ENCODE measurements at places on chromosomes 5 and 9.
A peak's percentile ranks its signal among the peaks of the same experiment; 100 is the strongest.

DNA sequence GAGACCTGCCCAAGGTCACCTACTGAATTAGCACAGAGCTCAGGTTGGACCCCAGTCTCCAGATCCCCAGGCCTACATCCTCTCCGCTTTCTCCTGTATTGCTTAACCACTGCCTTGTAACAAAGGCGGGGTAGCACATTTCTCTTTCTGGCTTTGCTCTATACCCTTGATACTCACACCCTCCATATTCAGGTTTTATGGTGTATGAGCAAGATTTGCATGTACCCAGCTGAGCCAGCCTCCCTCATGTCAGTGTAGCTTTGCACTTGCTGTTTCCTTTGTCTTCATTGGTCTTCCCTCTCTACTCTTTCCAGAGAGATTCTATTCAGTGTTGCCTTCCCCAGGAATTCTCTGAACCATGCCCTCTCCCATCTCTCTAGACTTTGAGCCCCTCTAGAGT, 19.6 kb upstream of the ZCCHC7 start:
- DNase-seq: no peak

DNA sequence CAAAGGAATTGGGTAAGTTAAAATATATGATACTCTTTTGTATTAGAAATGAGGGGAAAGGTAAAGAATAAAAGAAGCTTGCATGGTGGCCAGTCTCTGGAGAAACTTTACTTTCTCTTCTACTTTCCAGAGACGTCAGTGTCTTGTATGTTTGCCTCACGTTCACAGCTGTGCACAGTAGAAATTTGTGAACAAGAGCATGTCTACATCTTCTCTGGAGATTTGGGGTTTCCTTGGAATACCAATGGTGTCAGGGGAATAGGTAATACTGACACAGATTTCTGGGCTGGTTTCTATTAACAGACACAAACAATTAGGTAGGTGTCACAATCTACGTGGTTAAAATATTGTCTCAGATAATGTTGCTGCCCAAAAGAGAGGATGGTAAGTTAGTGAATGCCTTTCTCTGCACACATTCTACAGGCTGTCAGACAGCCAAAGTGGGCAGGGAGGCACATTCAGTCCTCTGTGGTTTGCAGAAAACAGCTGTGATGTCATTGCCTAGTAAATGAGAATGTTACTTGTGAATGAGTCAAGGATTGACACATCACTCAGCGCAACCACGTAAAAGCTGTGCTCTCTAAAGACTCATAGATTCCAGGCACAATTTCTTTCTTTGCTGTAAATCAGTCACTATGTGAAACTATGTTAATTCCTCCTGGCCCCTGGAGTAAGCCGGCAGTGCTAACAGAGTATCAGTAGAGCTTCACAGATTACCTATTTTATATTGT, 397.1 kb downstream of the MAN2A1 start:
- DNase-seq: no peak

- DNase-seq: no peak
Measured at GRCh38 chr9:10041726-10042229, 571.0 kb downstream of the PTPRD start.

GRCh38 chr9:136138566-136138965, 19.9 kb upstream of the TMEM250 start:
- peak; percentile 45 for DNase-seq

- peak; percentile 71 for DNase-seq
Measured at GRCh38 chr5:157143127-157143971, 684 bp upstream of the MED7 start.

DNA sequence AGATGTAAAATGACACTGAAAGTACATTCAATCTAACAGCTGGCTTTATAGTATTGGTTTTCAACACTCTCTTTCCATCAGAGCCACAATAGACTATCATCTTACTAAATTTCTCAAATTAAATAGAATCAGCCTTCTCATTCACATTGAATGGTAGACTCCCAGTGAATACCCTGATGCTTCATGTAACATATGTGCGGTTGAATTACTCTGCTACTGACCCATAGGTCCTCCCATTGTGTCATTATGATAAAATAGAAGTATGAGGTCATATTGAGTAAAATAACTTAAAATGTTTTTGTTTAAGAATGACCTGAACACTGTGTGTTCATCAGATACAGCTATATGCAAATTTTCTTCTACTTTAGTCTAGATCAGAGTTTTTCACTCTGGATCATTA, 75.9 kb upstream of the ADAMTSL1 start:
- no peak for DNase-seq

DNA sequence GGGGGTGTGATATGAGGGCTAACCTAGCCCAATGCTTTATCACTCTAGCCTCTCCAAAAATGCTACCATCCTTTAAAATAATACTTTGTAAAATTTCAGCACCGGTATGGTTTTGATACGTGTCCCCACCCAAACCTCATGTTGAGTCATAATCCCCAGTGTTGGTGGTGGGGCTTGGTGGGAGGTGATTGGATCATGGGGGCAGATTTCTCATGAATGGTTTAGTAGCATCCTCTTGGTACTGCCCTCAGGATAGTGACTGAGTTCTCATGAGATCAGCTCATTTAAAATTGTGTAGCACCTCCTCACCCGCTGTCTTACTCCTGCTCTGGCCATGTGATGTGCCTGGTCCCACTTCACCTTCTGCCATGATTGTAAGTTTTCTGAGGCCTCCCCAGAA, 35.0 kb upstream of the ANKH start:
- DNase-seq: no peak

GRCh38 chr9:113948891-113949570, 72.9 kb downstream of the ZNF618 start:
- DNase-seq: no peak

DNA sequence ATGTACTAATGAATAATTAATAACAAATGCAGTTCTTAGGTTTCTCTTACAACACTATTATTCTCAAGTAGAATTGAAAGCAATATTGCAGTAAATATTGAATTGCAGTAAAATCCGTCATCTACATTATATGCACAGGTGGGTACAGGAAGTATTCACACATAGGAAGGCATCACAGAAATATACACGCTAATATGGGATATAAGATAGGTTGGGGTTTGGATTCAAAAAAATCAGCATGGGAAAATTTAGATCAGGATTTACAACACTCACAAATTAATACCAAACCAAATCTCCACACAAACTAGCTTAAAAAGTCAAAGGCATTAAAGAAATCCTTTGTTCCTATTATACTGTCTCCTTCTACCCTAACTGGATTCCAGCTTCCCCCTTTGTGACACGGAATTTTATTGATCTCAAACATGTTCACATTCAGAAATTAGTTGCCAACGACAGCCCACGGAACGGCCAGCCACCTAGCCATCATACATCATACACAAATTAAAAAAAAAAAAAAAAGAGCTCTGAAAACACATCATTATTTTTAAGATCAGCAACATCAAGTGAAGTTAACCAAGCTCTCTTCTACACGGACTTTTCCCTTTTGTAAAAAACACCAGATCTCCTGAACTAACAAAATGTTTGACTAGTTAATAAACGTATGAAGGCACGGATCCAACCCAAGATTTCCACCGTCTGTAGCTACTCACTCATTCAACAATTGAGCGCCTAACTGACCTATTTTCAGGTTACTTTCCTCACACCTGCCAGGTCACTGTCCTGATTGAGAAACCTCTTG, 2.2 kb downstream of the NR6A1 start:
- DNase-seq: no peak

GRCh38 chr5:157502143-157502647, 42.2 kb downstream of the NIPAL4 start:
- no peak for DNase-seq

DNA sequence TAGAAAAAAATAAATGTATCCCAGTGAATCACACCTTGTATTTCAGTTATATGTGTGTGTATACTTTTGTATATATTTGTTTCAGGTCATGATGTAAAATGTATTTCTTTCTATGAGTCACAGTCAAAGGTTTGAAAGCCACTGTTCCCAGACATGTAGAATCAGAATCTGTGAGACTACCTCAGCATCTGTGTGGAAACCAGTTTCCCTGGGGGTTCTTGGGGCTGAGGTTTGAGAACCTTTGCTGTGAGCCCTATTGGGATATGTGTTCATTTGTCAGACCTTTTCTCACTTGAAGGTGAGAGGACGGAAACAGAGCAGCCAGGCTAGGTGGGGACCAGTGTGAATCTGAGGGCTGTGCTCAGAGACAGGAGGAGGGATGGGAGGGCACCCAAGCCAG, 78.7 kb upstream of the SAP30L start:
- no peak for DNase-seq

- DNase-seq: no peak
Measured at GRCh38 chr5:137516251-137516797, 17.2 kb upstream of the SPOCK1 start.

DNA sequence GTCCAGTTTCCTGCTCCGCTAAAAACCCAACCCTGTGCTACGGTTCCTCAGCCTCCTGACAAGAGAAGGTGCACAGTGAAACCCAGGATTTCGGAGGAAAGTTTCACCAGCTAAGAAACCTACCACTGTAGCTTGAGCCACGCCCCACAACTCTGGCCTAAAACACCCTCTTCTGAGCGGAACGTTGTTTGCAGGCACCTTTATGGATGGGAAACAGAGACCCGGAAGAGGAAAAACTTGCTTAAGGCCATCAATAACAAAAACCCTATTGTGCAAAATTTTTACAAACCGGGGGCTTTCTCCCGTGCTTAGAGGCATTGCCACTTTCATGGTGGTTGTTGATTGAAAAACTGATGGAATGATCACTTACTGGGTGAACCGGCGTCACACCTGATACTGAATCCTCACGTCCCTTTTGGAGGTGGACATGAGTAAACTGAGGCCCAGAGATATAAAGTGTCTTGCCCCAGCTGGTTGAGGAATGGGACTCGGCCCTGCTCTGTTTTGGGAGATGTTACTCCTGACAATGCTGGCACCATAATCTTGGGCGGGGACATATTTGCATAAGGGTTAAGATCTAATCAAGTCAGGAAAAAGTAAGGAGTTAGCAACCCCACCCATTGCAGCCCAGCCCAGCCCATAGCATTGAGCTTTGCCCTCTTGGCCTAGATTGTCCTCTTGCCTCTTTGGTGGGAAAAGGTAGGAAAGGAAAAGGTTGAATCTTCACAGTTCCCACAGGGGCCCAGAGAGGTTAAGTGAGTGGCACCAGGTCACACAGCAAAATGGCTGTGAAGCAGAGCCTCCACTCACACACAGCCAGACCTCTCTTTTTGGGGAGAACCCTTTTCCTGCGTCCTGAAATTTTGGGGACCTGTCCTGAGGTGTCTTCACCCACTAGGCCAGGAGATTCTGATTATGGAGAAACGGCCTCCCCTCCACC, 23.2 kb upstream of the PTGS1 start:
- no peak for DNase-seq

DNA sequence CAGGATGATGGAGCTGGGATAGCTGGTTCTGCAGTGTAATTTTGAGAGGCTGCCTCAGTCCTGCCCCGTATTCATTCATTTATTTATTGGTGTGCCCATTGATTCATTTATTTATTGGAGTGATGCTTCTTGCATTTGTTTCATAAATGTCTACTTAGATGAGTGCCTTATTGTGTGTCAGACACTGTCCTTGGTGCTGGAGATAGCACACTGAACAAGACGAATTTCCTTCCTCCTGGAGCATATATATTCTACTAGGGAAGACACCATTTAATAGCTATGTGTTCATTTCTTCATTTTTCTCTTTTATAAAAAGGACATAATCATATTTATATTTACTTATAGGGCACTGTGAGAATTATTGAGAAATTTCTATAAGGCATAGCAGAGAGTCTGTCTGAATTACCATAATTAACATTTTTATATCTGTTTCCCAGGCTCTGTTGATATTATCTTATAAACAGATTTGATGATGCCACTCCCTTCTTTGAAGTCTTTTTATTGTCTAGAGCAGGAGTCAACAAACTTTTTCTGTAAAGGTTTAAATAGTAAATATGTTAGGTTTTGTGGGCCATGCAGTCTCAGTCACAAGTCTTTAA, 433.9 kb upstream of the ZNF608 start:
- no peak for DNase-seq

DNA sequence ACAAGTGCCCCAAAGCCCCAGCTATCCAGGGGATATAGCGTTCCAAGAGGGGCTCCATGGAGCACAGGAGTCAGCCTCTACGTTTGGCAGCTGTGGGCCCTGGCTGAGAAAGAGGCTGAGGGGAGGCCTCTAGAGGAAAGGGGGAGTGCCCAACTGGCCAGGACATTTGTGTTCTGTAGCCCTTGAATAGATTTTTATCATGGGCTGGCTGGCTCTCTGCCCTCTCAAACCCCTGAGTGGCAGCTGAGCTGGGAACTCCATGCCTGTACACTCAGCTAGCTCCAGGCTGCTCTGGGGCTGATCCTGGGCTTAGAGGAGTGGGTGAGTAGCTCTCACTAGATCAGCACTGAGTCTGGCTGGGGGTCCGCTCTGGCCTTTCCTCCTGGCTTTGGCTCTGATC, 285.0 kb downstream of the ZSWIM6 start:
- no peak for DNase-seq

DNA sequence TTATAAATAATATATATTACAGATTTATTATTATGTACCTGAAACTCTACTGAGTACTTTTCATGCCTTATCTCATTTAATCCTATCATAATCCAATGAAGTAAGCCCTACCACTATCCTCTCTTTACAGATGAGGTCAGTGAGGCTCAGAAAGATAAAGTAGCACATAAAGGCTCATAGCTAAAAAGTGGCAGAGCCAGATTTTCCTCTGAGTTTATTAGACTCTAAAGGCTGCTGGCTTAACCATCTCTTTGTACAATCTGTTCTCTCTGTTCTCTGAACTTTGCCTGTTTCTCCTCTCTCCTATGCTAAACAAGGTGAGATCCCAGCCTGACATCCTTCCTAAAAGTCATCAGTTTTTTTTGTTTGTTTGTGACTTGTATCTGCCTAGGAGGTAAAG, 311.2 kb downstream of the KCTD16 start:
- no peak for DNase-seq

- no peak for DNase-seq
Measured at GRCh38 chr9:27108981-27109541, at the start of gene TEK. Gene TEK, plus strand, starts transcription at chr9:27109225. Its CDS starts 366 bp downstream, at chr9:27109591.

GRCh38 chr5:16685069-16685468, 68.3 kb upstream of the RETREG1 start:
- DNase-seq: no peak

- DNase-seq: no peak
Measured at GRCh38 chr5:28975508-28975907, 1937.1 kb upstream of the CDH9 start.

DNA sequence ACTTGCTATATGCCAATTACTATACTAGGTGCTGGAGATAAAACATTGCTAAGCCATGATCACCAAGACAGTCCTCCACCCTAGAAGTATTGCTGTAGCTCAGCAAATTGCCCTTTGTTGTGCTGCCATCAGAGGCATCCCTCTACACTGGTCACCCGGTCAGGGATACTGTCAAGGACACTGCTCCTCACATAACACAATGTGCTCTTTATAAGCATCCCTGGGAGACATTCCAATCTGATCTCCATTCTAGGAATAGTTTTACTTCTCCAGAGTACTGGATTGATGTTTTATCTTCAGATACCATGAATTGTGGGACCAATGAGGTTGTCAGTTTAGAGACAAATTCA, 10.4 kb upstream of the DNAJA1 start:
- no peak for DNase-seq

All from NCI-H1694 (cell line).